CD4-positive, CD25-positive, alpha-beta regulatory T cell (primary cell): ENCODE measurements at places on chromosomes 3 and 15. TPM values are rescaled to one million over a fixed set of nuclear protein-coding genes. Genes with fewer than 3 reads are reported as not detected.

The SCN11A gene
- not detected for polyA plus RNA-seq

The MASP1 gene
- polyA plus RNA-seq, result not detected

The VPS33B gene
- polyA plus RNA-seq, result 9.4 TPM

DNA sequence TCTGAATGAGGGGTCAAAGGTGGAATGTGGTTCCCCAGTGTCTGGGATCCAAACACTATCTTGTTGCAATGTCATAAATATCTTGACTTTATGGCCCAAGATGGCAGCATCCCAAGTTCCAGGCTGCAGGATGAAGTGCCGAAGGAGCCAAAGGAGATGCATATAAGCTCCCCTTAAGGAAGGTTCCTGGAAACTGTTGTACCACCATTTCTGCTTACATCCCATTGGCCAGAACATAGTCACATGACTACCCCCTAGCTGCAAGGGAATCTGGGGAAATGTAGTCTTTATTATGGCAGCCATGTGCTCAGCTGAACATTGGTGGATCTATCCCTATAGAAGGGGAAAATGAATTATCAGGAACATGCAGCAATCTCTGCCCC lies 54.3 kb downstream of the BDH1 start:
- peak; percentile 56 for DNase-seq
- no peaks in the 10 kb centered on the region for H3K27me3 ChIP-seq
- H3K4me3 ChIP-seq, result no peak overlapping the region
- H3K36me3 ChIP-seq, result no peaks in the 10 kb centered on the region
- H3K4me1 ChIP-seq, result no peaks in the 10 kb centered on the region

DNA sequence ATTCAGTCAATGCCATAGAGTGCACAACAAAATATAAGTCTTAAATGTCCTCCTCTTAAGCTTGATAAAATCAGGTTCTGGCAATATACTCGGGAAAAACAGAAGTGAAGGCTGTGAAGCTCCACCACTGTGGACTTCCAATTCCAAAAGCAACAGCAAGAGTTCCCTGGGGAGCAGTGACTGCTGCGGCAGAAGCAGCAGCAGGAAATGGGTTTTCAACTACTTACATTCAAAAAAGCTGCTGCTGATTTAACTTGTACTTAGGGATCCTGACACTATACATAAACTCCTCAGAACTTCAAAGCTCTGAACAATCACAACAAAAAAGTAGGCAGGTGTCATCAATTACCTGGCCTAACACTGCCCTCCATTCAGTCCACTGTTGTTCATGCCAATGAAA lies 4.7 kb downstream of the CEP152 start:
- no peak overlapping the region for H3K4me3 ChIP-seq
- DNase-seq, result no peak
- H3K36me3 ChIP-seq, result peaks cover 4% of the 10 kb centered on the region
- H3K4me1 ChIP-seq, result peaks cover 9% of the 10 kb centered on the region
- H3K27me3 ChIP-seq, result no peaks in the 10 kb centered on the region

- no peak for DNase-seq
- H3K4me3 ChIP-seq, result no peak overlapping the region
- no peaks in the 10 kb centered on the region for H3K4me1 ChIP-seq
- H3K27ac ChIP-seq, result no peak overlapping the region
These were observed 190.7 kb upstream of the CTDSPL start for GRCh38 chr3:37670961-37671483.

GRCh38 chr15:78944669-78945407 lies at the start of gene CTSH:
TSS of gene CTSH (minus strand) at chr15:78945046. CDS start at chr15:78944981, 65 bp downstream.
- no peak within 1 kb of the TSS for H3K27ac ChIP-seq
- H3K27me3 ChIP-seq, result no peaks in the 10 kb centered on the region
- DNase-seq, result peak; percentile 60
- no peaks in the 10 kb centered on the region for H3K36me3 ChIP-seq

DNA sequence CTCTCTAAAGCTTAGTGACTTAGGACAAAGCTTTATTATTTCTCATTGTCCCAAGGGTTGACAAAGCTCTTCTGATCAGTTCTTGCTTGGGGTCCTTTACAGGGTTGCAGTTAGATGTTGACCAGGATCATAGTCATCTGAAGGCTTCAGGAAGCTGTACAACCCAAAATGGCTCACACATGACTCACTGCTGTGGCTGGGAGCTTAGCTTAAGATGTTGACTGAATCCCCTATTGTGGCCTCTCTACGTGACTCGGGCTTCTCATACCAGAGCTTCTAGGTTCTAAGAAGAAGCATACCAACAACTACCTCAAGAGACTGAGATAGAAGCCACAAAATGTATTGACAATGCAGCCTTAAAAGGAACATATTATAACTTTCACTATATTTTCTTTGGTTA lies 569.6 kb upstream of the ROBO2 start:
- DNase-seq, result no peak
- H3K36me3 ChIP-seq, result no peaks in the 10 kb centered on the region
- H3K4me3 ChIP-seq, result no peak overlapping the region
